ENCODE measurements at places on chromosomes 7 and 10. TPM values are rescaled to one million over a fixed set of nuclear protein-coding genes. Genes with fewer than 3 reads are reported as not detected.
A peak's percentile ranks its signal among the peaks of the same experiment; 100 is the strongest.

The LIPK gene
- not detected for total RNA-seq

The LOXL4 gene
- total RNA-seq = 0.72 TPM

DNA sequence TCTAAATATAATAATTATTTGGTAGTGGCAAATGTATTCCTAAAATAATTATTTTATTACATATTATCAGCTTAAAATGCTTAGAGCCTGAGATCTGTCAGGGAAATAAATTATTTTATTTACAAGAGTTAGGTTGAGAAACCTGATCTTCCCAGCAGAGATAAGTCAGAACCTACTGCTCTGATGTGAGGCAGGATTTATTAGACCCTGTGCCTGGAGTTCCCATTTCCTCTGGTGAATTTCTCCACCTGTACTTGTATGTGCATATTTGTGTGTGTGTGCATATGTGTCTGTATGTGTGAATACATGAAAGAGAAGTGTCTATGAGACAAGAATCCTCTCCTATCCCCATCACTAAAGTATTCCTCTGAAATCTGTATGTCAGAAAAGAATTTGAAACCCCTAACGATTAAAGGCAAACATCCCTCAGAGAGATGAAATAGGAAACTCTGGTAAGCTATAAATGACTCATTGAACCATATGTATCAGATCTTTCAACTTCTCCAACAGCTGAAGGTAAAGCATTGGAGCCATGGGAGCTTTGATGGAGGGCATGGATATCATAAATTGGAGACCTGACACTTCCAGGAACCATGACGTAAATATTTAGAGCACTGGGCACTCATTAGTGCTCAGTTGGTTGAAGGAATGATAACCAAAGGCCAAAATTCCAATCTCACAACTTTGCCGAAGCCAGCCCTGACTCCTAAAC, 190.9 kb downstream of the XPNPEP1 start:
- H3K4me3 ChIP-seq = no peak overlapping the region
- no peaks in the 10 kb centered on the region for H3K4me1 ChIP-seq
- H3K27ac ChIP-seq = no peak overlapping the region
- H3K27me3 ChIP-seq = peaks cover 10% of the 10 kb centered on the region

DNA sequence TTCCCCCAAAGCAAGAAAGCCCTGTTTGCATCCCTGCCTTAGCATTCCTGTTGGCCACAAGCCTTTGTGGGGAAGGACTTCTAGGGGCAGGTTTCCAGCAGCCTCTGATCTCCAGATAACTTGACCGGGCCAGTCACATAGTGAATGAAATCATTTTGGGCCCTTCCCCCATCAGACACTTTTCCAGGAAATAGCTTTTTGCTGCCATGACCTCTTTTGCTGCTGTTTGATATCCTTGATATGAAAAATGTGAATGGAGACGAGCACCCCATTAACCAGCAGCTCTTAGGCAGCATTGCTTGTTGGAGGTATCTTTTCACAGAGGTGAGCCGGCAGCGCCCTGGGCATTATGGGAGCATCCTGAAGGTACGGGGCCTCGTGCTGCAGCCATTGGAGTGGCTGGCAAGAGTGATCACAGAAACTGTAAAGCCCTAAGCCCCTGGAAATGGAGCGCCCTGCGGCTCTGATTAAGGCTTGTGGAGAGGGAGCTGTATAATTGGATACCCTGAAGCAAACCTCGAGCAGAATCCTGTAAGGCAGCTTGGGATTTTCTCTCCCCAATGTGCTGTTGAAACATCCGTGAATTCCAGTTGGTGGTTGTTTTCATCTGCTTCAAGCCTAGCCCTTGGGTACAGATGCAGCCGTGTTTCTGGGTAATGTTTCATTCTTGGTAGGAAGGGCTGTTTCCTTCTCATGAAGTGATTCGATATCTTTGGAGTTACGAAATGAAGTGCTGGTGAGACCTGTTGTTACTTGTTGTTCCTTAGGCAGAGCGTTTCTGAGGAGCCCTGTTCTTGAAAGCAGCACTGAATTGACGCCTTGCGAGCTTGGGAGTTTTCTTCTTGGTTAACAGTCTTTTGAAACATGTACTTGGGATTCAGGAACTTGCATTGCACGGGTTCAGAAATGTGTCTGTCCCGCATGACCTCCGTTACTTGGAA, 179.0 kb downstream of the PTEN start:
- H3K36me3 ChIP-seq = no peaks in the 10 kb centered on the region
- peak overlapping the region; percentile 26 for H3K27ac ChIP-seq
- H3K4me3 ChIP-seq = no peak overlapping the region
- H3K4me1 ChIP-seq = peaks cover 18% of the 10 kb centered on the region

DNA sequence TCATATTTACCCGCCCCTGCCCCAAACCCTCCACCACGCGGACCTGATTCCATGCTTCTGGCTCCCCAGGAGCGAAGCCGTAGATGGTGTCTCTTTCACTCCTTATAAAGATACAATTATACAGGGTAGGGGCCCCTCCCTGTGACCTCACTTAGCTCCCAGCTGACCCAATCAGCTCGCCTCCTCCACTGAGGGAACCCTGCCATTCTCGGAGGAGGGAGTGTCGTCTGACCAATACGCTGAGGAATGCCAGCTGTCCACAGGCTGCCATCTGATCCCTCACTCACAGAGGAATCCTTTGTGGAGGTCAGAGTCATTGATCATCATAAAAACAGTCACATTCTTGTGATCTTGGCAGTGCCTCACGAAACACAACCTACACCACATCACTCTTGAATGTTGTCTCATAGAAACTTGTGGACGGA, 67.5 kb upstream of the INSIG1 start:
- H3K27me3 ChIP-seq = peaks cover 15% of the 10 kb centered on the region
- no peak overlapping the region for H3K4me3 ChIP-seq
- no peaks in the 10 kb centered on the region for H3K36me3 ChIP-seq
- DNase-seq = no peak
- H3K27ac ChIP-seq = no peak overlapping the region

DNA sequence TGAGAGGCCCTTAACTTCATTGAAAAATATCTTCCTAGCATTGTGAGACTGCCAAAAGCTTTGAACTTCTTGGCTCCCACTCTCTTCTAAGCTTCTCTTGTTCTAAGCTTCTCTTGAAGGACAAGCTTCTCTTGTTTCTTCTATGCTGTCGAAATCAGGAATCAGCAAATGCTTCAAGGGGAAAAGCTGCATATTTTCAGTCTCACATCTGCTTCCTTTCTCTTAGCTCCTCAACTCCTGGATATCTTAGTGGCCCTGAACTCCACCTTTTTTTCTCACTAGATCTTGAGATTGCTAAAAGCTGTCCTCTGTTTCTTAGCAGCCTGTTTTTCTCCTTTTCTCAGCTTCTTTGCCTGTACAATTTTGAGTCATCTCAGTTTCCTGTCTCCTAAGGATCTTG, 73.0 kb downstream of the NEUROD6 start:
- H3K36me3 ChIP-seq = no peaks in the 10 kb centered on the region
- H3K4me1 ChIP-seq = no peaks in the 10 kb centered on the region
- H3K4me3 ChIP-seq = no peak overlapping the region
- no peak overlapping the region for H3K27ac ChIP-seq

DNA sequence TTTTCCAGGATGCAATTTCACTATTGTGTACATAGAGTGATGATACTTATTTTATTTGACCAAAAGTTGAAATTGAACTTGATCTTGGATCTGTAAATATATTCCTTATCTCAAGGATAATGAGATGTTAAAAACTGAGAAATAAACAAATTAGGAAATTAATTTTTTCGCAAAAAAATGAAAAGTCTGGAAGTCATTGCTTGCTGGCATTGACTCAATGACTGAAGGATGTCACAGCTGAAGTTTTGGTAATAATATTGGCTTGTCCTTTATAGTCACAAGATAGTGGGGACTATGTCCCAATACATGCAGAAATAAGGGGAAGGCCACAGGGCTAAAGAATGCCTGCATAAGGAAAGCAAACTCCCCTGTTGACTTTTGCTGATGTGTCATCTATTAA, 92.8 kb downstream of the FOXP2 start:
- no peaks in the 10 kb centered on the region for H3K4me1 ChIP-seq
- no peak for DNase-seq
- no peaks in the 10 kb centered on the region for H3K36me3 ChIP-seq

DNA sequence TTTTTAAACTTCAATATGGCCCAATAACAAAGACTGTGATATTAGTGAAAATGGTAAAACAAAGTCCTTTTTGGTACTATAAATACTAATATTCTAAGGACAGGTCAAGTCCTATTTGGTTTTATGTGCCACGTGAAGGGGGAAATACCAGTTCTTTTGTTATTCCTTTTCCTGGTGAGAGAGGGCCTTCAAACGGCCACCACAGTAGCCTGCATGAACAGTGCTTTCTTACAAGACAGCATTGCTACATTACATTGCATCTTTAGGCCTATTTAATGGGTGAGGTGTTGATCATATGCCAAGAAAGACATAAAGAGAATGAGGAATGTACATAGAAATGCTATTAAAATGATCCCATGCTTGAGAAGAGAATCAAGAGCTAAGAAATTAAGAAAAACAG, 214.8 kb downstream of the LRRTM3 start:
- H3K4me3 ChIP-seq = no peak overlapping the region
- no peaks in the 10 kb centered on the region for H3K36me3 ChIP-seq
- H3K27ac ChIP-seq = no peak overlapping the region
- no peaks in the 10 kb centered on the region for H3K4me1 ChIP-seq

- no peak for DNase-seq
Measured at GRCh38 chr7:28130277-28130676, 50.3 kb downstream of the JAZF1 start.

DNA sequence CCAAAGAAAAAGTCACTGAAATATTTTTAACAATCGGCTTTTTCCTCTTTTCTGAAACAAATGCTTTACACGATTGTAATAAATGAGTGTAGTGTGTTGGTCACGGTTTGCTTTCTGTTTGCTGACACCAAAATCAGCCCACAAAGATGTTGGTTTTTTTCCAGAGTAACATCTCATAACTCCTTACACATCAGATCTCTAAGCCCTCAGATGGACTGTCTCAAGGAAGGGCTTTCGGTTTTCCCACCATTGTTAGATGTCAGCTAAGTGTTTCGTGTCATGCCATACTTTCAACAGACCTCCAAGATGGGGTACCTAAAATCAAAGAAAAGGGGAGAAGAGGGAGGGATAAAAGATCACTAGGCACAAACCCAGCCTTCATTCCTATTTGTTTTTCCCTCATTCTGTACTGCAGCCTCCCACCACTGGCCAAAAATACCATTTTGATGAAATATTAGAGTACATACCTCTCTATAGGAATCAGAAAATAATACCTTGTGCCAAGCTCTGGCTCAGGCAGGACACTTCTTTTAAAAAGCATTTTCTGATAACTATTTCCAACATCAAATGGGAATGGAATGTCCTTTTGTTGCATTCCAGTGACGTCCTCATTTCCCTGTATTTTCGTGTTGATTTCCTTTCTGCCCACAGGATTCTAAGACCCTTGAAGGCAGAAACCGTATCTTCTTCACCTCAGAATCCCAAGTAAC, 159.1 kb downstream of the DGKI start:
- no peak for DNase-seq
- H3K4me3 ChIP-seq = no peak overlapping the region
- H3K27me3 ChIP-seq = no peaks in the 10 kb centered on the region
- H3K4me1 ChIP-seq = no peaks in the 10 kb centered on the region

DNA sequence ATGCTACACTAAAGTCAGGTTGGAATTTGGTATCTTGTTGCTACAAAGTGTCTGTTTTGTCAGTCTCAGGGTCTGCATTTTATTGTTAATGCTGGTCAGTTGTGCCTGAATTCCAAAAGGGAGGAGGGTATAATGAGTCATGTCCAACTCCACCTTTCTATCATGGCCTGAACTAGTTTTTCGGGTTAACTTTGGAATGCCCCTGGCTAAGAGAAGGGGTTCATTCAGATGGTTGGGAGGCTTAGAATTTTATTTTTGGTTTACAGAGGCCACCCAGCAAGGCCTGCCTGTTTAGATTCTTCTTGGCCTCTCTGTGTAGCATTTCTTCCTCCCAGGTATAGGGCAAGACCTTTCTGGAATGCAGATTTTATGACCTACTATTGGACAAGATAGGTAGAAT, 93.2 kb downstream of the SKIDA1 start:
- no peak overlapping the region for H3K27ac ChIP-seq
- no peak overlapping the region for H3K4me3 ChIP-seq
- H3K27me3 ChIP-seq = no peaks in the 10 kb centered on the region
- DNase-seq = no peak
- H3K36me3 ChIP-seq = no peaks in the 10 kb centered on the region

GRCh38 chr7:44257618-44258422, 57.0 kb downstream of the YKT6 start:
- H3K4me1 ChIP-seq = peaks cover 47% of the 10 kb centered on the region
- no peaks in the 10 kb centered on the region for H3K27me3 ChIP-seq
- H3K4me3 ChIP-seq = no peak overlapping the region
- H3K36me3 ChIP-seq = no peaks in the 10 kb centered on the region
- peak; percentile 75 for DNase-seq

Measured in heart right ventricle (tissue), 16 donors.